Activated naive CD8-positive, alpha-beta T cell treated with anti-CD3 and anti-CD28 coated beads, Interleukin-2, amount 10 ng/mL, durations not matched to agents 7 days and 5 days (primary cell): ENCODE measurements at places on chromosomes 4 and X.

GRCh38 chr4:29423836-29424721 lies 1296.1 kb upstream of the PCDH7 start:
- no peaks in the 10 kb centered on the region for H3K27me3 ChIP-seq
- no peaks in the 10 kb centered on the region for H3K36me3 ChIP-seq
- H3K4me3 ChIP-seq: no peak overlapping the region
- no peak for DNase-seq
- no peak overlapping the region for H3K27ac ChIP-seq

- H3K27me3 ChIP-seq: no peaks in the 10 kb centered on the region
- no peaks in the 10 kb centered on the region for H3K36me3 ChIP-seq
- H3K27ac ChIP-seq: no peak overlapping the region
- H3K4me1 ChIP-seq: no peaks in the 10 kb centered on the region
- no peak for DNase-seq
These were observed 200.2 kb downstream of the GUCY2F start for GRCh38 chrX:109281483-109282275.

DNA sequence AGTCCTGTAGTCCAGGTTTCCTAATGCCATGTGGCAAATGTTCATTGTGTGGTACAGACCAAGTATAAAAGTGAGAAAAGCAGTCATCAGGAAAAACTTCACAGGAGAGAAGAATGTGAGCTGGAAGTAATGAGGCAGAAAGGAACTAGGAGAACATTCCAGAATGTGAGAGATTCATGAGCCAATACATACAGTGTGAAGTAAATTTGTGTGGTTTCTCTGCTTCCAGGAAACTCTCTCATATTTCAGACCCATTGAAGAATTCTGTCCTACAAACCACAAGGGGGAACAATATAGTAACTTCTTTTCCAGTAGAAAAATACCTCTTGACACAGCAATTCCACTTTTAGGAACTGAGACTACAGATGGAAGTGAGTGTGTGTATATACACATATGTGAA lies 136.5 kb downstream of the RNF150 start:
- H3K27me3 ChIP-seq: no peaks in the 10 kb centered on the region
- no peak for DNase-seq
- no peaks in the 10 kb centered on the region for H3K36me3 ChIP-seq
- no peaks in the 10 kb centered on the region for H3K4me1 ChIP-seq
- H3K4me3 ChIP-seq: no peak overlapping the region
- no peak overlapping the region for H3K27ac ChIP-seq

DNA sequence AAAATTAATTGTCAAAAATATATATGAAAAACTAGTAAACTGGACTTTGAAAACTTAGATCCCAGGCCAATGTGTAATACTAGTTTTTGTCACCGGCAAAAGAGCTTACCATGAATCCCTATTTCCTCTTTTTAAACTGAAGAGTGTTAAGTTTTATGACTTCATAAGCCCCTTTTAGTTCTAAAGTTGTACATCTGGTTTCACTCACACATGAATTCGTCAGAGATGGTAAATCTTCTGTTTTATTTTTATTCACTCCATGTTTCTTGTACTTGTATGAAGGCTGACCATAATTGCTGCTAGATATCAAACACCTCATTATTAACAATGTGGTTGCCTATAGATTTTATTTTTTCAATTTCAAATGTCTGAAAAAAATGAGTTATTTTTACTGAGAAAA lies 827.9 kb downstream of the PCDH7 start:
- no peak for DNase-seq
- H3K27ac ChIP-seq: no peak overlapping the region
- H3K27me3 ChIP-seq: no peaks in the 10 kb centered on the region
- no peaks in the 10 kb centered on the region for H3K36me3 ChIP-seq

GRCh38 chr4:73172161-73172560 lies 86.4 kb downstream of the ANKRD17 start:
- H3K4me1 ChIP-seq: peaks cover 4% of the 10 kb centered on the region
- H3K27me3 ChIP-seq: no peaks in the 10 kb centered on the region
- peaks cover 91% of the 10 kb centered on the region for H3K36me3 ChIP-seq
- no peak for DNase-seq
- no peak overlapping the region for H3K4me3 ChIP-seq
- no peak overlapping the region for H3K27ac ChIP-seq

GRCh38 chrX:41300758-41301437 lies 33.1 kb upstream of the DDX3X start:
- H3K27ac ChIP-seq: no peak overlapping the region
- no peaks in the 10 kb centered on the region for H3K27me3 ChIP-seq
- H3K36me3 ChIP-seq: no peaks in the 10 kb centered on the region
- H3K4me3 ChIP-seq: no peak overlapping the region
- H3K4me1 ChIP-seq: no peaks in the 10 kb centered on the region

DNA sequence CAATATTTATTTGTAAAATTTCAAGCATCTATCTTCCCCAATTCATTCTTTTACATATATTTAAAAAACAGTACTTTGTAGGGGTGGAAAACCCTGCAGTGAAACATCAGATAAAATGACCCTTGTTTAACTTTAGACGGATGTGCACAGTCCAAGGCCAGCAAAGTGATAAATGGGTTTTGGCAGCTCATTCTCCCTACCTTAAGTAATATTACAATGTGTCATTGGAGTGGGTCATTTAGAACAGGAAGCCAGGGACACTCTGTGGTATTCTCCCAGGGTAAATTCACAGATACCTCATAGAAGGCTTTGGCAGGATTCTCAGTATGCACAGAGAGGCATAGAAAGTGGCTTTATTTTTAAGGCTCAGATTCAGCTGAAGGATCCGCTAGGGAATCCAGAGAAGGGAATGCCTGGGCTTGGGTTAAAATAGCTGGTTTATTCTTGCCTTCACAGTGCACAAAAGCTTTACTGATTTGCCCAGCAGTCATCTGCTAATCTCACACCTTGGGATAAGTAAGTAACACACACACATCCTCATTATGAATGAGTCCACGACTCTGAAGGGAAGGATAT lies 206.7 kb downstream of the RASL11B start:
- H3K4me3 ChIP-seq: no peak overlapping the region
- H3K27me3 ChIP-seq: no peaks in the 10 kb centered on the region
- no peak overlapping the region for H3K27ac ChIP-seq
- peaks cover 13% of the 10 kb centered on the region for H3K36me3 ChIP-seq

- no peak overlapping the region for H3K4me3 ChIP-seq
- no peaks in the 10 kb centered on the region for H3K4me1 ChIP-seq
- no peaks in the 10 kb centered on the region for H3K36me3 ChIP-seq
- no peaks in the 10 kb centered on the region for H3K27me3 ChIP-seq
- H3K27ac ChIP-seq: no peak overlapping the region
These were observed 737.7 kb downstream of the NLGN4X start for GRCh38 chrX:5490786-5491563.

DNA sequence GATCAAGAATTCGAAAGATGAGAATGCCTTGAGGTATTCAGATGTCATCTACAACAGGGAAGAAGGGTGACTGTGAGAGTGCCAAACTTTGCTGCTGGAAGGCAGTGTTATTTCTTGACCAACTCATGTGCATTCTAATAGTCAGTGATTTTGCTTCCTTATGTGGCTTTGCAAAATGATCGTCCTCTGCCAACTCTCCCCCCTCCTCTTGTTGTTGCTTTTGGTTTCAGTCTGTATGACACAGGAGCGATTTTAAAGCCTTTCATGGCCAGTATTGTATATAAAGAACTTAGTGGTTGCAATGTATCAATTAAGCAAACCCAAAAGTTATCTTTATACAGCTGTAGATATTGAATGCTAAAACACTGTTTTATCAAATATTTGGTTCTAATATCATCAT lies 379.1 kb downstream of the IL1RAPL1 start:
- H3K36me3 ChIP-seq: no peaks in the 10 kb centered on the region
- no peak overlapping the region for H3K4me3 ChIP-seq
- no peak for DNase-seq
- no peak overlapping the region for H3K27ac ChIP-seq
- H3K27me3 ChIP-seq: no peaks in the 10 kb centered on the region
- no peaks in the 10 kb centered on the region for H3K4me1 ChIP-seq

GRCh38 chr4:99710020-99710419 lies 52.4 kb upstream of the C4orf54 start:
- DNase-seq: no peak
- H3K4me1 ChIP-seq: no peaks in the 10 kb centered on the region
- no peak overlapping the region for H3K27ac ChIP-seq
- no peak overlapping the region for H3K4me3 ChIP-seq

- H3K4me1 ChIP-seq: no peaks in the 10 kb centered on the region
- no peak overlapping the region for H3K27ac ChIP-seq
- H3K36me3 ChIP-seq: no peaks in the 10 kb centered on the region
- peaks cover 2% of the 10 kb centered on the region for H3K27me3 ChIP-seq
- DNase-seq: no peak
These were observed 150.1 kb downstream of the SLC7A11 start for GRCh38 chr4:138092060-138092459.

GRCh38 chrX:41478381-41478911 lies 31.3 kb downstream of the NYX start:
- H3K27ac ChIP-seq: no peak overlapping the region
- H3K36me3 ChIP-seq: no peaks in the 10 kb centered on the region
- DNase-seq: no peak
- no peaks in the 10 kb centered on the region for H3K4me1 ChIP-seq
- no peak overlapping the region for H3K4me3 ChIP-seq

GRCh38 chrX:42739258-42739657 lies 38.7 kb downstream of the PPP1R2C start:
- H3K36me3 ChIP-seq: no peaks in the 10 kb centered on the region
- peaks cover 3% of the 10 kb centered on the region for H3K4me1 ChIP-seq
- no peak overlapping the region for H3K4me3 ChIP-seq

GRCh38 chr4:12579172-12579571 lies 905.0 kb downstream of the RAB28 start:
- peaks cover 2% of the 10 kb centered on the region for H3K27me3 ChIP-seq
- no peak overlapping the region for H3K27ac ChIP-seq
- H3K4me3 ChIP-seq: no peak overlapping the region

DNA sequence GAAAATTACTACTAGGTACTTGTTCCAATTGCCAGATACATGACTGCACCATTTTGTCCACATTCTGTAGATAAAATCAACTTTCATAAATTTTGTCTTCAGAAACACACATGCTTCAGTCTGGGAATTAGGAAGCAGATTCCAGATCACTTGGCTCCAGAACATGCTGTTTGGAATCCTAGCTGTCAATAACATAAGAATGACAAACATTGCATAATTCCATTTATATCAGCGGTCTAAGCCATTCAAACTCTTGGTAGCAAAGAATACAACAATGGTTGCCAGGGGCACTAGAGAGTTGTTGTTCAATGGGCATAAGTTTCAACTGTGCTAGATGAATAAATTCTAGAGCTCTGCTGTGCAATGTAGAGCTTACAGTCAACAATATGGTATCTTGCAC lies 1112.1 kb upstream of the AGA start:
- H3K4me3 ChIP-seq: no peak overlapping the region
- no peak for DNase-seq
- no peaks in the 10 kb centered on the region for H3K4me1 ChIP-seq

DNA sequence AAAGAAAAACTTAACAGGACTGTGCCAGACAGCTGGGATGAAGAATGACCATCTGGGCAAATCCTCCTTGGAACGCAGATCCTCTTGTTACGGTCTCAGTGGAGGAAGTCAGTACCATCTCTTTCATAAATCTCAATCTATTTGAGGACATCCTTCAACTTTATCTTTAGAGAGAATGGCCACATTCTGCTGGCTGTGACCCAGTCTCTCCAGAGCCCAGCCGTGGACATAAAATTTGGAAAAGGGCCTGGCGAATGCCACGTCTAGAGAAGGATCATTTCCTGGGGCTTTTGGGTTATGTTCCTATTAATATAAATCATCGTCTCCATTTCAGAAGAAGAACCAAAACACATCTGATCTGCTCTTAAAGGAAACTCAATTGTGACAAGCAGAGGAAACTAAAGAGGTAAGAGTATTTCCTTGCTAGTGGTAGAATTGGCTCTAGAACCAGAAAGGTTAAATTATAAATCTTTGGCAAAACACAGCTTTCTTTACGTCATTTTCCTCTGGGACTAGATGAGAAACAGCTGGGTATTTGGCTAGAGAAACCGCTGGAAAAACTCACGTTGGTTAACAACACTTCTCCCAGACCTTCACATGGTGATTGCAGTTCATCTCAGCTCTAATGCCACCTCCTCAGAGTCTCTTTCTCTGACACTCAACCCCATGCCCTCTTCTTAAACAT lies 164.7 kb downstream of the CHIC2 start:
- no peaks in the 10 kb centered on the region for H3K36me3 ChIP-seq
- no peak overlapping the region for H3K4me3 ChIP-seq
- H3K4me1 ChIP-seq: no peaks in the 10 kb centered on the region
- peaks cover 33% of the 10 kb centered on the region for H3K27me3 ChIP-seq
- DNase-seq: no peak

DNA sequence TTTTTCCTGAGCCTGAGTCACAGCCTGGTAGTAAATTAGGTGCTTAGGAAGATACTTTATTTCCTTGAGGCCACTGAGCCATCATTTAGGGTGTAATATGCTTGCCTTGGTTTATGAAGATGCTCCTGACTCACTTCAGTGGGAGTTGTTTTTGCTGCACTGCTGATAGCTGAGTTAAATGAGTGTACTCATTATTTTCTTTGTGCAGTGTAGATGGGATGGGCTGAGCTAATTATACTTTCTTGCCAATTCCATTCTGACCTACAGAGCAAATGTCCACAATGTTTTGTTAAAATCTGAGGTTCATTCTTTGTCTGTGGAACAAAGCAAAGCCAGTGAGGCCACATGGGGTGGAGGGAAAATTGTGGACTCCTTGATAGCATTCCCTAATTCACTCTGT lies 60.0 kb downstream of the FGF13 start:
- no peaks in the 10 kb centered on the region for H3K27me3 ChIP-seq
- no peaks in the 10 kb centered on the region for H3K4me1 ChIP-seq
- DNase-seq: no peak

GRCh38 chrX:133546441-133546840 lies 131.2 kb upstream of the GPC4 start:
- no peaks in the 10 kb centered on the region for H3K27me3 ChIP-seq
- DNase-seq: no peak
- H3K4me3 ChIP-seq: no peak overlapping the region
- no peaks in the 10 kb centered on the region for H3K4me1 ChIP-seq
- H3K36me3 ChIP-seq: no peaks in the 10 kb centered on the region

DNA sequence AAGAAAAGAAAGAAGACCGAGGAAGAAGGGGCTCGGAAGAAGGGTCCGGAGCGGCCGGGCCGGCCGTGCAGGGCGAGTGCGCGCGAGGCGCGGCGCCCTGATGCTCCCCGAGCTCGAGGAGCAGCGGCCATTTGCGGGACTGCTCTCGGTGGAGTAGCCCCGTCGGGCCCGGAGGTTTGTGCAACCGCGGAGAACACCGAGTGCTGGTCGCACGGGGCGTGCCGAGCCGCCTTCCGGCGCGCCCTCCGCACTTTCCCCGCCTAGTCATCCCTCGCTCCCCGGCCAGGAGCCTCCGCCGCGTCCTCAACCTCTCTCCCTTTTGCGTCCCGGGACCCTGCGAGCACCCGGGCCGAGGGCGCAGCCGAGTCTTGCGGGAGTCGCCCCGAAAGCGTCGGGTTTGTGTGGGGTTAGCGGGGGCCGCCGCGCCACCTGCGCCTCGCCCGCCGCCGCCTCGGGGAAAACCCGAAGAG lies 127.4 kb downstream of the LAS1L start:
- peak; percentile 40 for DNase-seq
- H3K4me1 ChIP-seq: peaks cover 1% of the 10 kb centered on the region
- H3K36me3 ChIP-seq: no peaks in the 10 kb centered on the region
- H3K27ac ChIP-seq: no peak overlapping the region
- H3K4me3 ChIP-seq: peak overlapping the region; percentile 72
